ENCODE measurements at places on chromosomes 7 and 10.

DNA sequence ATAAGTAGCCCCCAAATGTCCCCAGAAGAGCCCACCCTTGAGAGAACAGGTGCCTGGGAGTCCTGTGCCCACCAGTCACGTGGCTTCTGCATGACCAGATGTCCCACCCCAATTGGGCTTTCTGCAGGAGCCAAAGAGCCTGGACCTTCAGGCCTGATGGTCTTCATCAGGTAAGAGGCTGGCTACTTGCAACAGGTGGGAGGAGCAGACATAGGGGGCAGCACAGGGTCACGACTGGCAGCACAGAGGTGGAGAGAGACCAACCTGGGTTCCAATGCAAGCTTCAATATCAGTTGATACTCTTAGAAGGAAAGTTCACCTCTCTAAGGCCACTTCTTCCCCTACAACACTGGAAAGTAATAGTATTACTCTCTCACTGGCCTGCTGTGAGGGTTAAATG is 288.0 kb downstream of the ELMO1 start:
- DNase-seq = no peak

- DNase-seq = no peak
Measured at GRCh38 chr7:27375958-27376357, 133.4 kb downstream of the EVX1 start.

DNA sequence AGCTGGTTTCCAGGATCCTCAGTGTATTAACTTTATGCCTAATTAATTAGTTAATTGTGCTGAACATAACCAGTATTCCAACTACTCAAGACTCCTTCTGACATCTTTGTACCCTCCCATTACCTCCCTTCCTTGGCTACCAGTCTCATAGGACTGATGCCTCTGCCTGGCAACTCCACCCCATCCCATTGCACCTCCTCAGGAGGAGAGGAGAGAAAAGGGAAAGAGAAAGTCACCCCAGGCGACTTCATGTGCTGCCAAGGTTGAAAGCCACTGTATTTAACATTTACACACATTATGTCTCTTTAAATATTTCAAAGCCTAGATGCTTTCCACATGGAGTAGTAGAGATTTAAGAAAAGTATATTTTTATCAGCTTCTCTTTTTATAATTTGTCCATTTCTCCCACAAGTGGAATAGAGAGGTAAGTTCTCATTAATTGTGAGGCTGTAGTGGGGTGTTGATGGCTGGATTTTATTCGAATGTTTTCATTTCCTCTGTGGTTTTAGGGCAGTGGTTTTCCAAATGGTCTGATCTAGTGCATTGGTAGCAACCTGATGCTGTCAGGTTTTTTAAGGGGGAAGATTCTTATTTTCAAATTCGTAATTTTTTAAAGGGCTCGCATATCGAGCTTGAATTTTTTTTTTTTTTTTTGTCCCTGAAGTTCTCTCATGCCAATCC is 148.0 kb downstream of the BICC1 start:
- no peak for DNase-seq

GRCh38 chr10:75070961-75071428 is 40.5 kb upstream of the SAMD8 start:
- DNase-seq = no peak

GRCh38 chr7:28533267-28533666 is 120.9 kb downstream of the CREB5 start:
- no peak for DNase-seq

DNA sequence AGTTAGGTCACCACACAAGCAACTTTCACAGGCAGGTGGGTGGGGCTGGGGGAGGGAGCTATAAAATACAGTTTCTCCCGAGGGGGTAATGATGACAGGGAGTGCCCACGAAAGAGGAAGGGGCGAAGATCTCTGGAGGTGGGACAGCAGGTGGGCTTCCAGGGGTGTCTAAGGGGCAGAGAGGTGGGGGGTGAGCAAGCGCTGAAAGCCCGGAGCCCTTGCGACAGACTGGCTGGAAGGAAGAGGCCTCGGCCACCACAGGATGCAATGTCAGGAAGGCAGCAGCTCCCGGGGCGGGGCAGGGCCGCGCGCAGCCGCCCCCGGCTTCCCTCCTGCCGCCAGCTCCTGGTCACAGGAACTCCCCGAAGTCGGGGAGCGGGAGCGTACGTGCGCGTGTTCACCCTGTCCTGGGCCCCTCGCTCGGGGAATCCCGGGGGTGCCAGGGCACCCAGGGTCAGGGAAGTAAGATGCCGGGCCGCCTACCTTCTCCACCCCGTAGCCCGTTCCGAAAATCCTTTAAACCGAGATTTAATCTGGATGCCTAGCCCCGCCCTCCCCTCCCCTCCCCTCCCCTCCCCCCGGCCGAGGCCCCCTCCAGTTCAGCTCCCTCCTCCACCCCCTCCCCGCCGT is 105.2 kb upstream of the PPIF start:
- DNase-seq = no peak

- no peak for DNase-seq
Measured at GRCh38 chr10:100904917-100905316, 7.8 kb upstream of the SLF2 start.

GRCh38 chr7:519484-520390 is at the start of gene PDGFA:
PDGFA (minus strand) TSS chr7:519846; CDS start chr7:519001, 845 bp downstream.
- DNase-seq = no peak

DNA sequence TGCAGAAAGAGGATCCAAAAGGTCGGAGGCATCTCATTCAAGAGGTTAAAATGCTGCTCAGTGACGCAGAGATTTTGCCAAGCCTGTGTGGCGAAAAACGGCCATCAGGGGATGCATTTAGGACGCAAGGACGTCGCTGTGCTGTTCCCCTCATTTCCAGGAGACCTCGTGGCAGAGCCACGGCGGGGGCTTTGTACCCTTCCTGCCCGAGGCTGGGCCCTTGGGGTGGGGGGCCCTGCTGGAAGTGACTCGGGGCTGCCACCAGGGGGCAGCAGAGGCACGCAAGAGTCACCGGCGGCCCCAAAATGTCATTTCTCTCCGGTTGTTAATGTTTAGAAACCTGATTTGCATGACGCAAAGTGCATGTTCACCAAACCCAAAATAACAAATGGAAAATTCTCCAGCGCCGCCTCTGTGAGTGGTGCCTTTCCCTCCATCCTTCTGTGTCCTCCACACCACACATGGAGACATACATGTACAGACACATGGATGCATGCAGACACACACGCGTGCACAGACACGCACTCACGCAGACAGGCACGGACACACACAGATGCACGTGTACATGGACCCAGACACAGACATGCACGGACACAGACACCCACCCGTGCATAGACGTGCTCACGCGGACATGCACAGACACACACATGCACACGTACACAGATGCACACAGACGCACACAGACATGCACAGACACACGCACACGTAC is 51.0 kb upstream of the NKX6-2 start:
- no peak for DNase-seq

DNA sequence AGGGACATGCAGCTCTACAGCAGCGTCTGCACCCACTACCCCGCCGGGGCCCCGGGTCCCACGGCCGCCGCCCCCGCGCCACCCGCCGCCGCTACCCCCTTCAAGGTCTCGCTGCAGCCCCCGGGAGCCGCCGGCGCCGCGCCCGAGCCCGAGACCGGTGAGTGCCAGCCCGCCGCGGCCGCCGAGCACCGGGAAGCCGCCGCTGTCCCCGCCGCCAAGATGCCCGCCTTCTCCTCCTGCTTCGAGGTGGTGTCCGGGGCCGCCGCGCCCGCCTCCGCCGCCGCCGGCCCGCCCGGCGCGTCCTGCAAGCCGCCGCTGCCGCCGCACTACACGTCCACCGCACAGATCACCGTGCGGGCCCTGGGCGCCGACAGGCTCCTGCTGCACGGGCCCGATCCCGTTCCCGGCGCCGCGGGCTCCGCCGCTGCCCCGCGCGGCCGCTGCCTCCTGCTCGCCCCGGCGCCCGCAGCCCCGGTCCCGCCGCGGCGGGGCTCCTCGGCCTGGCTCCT is 631 bp downstream of the OTUD1 start:
- DNase-seq = no peak

DNA sequence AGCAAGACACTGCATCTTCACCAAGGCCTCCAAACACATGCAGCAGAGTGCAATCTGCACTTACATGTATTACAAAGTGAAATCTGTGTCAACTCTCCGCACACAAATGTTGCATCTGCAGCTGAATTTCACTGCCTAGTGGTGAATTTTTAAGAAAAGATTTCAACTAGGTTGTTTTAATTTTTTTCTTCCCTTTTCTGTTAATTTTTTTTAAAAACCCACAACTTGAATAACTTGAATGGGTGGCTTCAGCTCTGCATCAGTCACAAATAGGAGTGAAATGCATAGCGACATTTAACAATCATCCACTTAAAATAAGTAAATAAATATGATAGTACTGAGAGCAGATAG is 5.9 kb downstream of the HOXA13 start:
- no peak for DNase-seq

GRCh38 chr10:28806488-28806941 is 129.2 kb downstream of the BAMBI start:
- DNase-seq = no peak

DNA sequence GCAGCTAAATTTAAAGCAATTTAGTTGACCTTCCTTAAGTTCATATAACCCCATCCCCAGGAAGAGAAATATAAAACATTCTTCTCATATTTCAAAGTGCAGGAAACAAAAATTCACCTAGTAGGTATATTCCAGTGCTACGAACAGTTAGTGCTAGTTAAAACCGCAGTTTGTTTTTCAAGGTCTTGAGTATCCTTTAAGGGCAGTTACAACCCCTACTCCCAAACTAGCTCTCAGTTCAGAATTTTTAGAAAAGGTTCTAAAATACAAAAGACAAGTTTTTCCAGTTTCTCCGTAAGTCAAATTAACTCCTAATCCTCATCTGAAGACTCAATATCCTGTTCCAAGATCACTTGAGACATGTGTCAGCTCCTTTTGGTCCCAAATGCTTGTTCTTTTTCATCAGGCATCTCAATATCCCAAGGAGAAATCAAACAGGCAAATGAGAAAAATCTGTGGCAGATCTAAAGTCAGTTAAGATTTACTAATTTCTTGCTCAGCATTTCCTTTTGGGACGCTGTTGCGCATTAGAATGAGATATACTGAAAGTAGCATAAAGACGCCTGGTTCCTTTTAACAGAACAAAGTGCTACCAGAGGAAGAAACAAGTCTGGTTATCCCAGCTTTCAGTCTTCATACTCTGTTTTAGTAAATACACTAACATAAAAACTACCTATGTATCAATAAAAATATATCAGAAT is 51.8 kb downstream of the ARHGAP12 start:
- no peak for DNase-seq

DNA sequence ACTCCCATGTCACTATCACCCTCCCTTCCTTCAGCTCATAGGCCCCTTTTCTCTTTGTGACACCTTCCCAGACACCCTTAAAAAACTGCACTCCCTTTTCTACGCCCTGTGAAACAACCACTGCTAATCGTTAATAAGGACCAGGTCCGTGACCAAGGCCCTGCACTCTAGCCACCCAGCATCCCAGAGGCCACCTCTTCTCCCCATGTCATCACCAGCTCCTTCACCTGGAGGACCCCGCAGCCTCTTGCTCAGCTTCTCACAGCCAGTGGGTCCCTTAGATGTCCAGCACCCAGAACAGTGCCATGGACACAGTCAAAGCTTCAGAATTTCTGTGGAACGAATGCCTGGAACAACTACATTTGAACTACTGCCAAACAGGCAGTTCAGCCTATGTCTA is 2.3 kb downstream of the PARD3 start:
- DNase-seq = no peak

DNA sequence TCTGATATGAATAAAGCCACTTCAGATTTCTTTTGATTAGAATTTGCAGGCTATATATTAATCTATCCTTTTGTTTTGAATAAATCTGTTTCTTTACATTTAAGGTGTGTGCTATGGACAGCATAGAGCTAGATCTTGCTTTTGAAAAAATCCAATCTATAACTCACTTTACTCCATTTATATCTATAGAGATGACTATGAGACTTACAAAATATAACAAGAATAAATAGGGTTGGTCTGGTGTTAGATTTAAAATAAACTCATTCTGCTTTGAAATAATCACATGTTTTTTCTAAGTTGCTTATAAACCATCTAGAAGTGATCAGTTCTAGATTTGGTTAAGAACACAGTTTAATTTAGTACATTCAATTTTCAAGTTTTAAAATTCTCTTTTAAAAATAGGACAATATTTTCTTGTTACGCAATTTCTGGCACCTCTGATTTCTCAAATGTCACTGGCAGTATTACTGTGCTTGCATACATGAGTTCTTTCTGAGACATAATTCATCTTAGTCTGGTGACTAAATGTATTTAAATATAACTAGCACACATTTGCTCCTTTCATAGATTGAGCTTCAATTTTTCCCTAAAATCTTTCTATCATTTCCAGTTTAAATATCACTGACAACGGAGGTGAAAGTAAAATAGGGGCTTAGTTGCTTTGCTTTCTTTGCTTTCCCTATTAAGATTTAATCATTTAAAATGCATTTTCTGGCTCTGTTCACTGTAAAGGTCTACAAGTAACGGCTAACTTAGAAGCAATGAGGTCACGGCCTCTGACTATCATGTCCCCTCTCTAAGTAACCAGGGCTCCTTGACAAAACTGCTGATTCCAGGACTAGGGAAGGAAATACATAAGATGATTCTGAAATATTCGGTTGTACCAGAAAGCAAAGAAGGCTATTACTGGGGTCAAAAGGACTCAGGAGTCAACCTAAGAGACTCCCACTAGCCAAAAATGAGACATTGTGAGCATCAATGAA is 89.3 kb downstream of the ICA1 start:
- DNase-seq = no peak

DNA sequence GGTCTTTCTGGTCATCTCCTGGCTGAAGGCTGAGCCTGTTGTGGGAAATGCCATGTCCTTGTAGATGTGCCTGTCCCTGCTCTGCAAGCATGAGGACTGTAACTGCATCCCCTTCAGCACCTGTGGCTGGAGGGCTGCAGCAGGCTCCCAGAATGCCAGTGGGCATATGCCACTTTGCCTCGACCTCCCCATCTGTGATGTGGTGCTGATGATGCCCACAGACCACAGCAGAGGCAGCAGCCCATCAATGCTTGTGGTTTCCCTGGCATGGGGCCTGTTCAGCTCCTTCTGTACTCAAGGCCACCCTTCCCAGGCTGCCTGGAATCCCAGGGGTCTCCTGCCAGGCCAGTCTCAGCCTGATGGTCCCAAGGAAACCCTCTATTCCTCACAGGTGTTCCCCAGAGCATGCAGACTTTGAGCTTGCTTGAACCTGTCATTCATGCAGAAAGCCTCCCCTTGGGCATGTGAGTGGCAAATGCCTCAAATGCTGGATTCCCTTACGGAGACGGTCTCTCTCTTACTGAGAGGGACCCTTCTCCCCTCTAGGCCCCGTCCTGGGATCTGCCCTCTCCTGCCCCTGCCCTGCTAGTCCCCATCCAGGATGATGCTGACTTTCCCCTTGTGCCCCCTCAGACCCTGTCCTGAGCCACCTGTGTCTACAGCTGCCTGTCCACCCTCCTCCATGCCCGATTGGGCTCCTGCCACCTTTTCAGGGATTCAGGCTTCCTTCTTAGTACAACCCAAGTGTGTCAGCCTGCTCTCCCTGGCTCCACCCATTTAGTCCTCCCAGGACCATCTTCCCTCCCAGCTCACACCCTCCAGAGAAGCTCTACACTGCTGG is 50.9 kb upstream of the ANTXRL start:
- no peak for DNase-seq

All from AG09319 (cell line).